ENCODE measurements at places on chromosomes 13 and 19.

DNA sequence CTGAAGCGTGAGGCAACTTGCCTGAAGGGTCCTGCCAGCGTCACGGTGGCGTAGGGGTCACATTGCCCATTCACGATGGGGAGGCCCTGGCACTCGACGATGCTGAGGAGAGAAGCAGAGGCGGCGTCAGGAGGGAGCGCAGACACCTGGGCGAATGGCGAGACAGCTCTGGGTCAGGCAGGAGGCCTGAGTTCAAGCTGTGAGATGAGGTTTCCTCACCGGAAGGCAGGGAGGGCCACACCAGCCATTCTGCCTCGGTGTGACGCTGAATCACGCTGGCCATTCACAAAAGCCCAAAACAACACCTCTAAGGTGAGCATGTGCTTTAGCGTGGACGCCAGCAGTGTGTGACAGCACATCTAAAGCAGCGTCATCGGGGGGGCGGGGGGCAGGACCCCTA lies 54.0 kb upstream of the C13orf46 start:
- DNase-seq: no peak

DNA sequence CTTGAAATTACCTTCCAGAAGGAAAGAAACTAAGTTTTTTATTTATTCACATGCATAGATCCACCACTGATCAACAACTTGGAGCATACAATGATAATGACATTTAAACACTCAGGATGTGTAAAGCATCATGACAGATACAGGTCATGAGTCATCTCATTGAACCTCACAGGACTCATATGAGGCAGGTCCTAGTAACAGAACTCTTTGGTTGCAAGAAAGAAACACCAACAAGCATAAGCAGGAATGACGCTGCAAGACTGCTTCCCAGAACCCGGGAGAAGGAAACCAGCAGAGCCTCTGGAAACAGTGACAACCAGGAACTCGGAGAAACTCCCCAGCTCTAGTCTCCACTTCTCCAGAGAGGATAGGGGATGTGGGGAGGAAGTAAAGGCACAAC lies 60.8 kb upstream of the IPO5 start:
- no peak for DNase-seq

- DNase-seq: peak; percentile 69
Observed at GRCh38 chr19:19540064-19540714, 2.1 kb downstream of the CILP2 start.

- DNase-seq: peak; percentile 32
Observed at GRCh38 chr13:108269601-108270328, at the start of gene TNFSF13B. Gene TNFSF13B, plus strand, starts transcription at chr13:108269718. Its CDS starts 178 bp downstream, at chr13:108269896.

DNA sequence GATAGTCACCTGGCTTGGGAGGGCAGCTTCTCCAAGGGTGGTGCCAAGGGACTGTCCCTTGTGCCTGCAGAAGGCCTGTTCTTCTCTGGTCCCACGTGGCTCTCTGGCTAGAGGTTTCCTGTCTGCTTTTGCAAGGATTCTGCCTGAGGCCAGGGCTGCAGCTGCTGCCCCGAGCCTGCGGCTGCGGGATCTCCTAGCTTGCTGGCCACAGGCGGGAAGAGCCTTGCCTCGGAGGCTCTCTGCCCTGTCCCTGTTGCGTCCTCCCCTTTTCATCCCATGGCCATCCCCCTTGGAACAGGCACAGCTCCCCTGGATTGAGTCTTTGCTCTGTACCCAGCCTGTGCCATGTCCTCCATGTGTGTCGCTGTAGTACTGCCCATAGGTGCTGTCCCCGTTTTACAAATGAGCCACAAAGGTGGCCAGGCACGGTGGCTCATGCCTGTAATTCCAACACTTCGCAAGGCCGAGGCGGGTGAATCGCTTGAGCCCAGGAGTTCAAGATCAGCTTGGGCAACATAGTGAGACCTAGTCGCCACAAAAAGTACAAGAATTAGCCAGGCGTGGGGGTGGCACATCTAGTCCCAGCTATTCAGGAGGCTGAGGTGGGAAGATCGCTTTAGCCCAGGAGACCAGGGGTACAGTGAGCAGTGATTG lies 9.1 kb downstream of the IRF3 start:
- no peak for DNase-seq

DNA sequence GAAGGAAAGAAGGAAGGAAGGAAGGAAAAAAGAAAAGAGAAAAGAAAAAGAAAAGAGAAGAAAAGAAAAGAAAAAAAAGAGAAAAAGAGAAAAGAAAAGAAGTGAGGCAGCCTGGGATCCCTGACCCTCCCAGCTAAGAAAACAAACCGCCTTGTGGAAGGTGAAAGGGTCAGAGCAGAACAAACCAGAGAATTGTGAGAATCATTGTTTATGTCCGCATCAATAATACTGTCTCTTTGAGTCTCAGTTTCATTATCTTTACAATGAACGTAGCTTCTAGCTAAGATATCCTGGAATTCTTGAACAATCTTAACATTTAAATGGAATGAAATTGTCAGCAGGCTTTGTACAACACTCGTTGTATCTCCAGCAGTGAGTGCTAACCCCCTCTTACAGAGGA lies 66.4 kb upstream of the SERP2 start:
- no peak for DNase-seq

DNA sequence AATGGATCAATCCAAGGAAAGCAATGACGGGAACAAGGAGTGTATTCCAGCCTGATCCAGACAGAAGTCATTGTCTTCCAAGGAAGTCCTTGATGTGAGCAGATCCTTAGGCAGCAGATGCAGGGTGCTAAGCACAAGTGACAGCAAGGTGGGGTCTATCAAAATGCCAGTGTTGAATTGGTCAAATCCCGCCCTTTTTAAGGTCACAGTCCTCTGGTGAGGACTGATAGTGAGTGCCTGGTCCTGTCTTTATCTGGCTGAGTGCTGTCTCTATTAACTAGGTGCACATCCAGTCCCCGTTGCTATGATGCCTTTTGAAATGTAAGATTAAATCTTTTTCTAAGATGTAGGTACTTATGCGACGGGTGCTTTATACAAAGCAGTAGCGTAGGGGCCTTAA lies 1.3 kb upstream of the LAMP1 start:
- no peak for DNase-seq

DNA sequence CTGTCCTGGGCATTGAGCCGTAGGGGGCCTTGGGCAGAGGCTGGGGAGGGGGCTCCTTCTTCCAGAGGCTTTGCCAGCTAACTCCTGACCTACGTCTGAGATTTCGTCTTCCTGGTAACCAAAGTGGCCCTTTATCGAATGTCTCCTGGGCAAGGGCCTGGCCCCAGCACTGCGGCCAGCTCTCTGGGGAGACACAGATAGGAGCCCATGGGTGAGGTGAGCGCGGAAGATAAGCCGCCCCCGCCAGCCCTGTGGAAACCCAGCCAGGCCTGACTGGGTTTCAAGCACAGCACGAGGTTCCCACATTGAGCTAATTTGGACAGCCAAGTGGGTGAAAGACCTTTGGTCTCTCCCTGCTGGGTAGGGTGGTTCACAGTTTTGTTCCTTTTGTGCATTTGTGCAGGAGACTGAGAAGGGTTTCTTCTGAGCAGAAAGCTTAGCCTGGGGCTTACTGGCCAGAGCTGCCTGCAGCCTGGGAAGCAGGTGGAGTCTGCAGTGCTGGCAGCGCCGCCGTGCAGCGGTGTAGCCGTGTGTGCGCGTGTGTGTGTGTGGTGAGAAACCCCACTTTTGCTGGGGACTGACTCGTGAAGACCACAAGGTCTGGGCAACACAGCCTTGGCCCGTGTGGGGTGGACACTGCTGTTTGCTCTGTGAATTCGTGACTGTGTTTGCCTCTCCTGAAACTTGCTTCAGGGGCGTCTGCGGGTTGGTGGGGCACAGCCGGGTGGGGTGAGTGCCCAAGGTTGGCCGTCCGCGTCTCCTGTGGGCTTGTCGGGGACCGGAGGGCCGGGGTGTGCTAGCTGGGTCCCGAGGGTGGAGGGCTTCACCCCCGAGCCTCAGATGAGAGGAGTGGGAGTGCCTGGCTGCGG lies 2.5 kb downstream of the BSG start:
- no peak for DNase-seq

DNA sequence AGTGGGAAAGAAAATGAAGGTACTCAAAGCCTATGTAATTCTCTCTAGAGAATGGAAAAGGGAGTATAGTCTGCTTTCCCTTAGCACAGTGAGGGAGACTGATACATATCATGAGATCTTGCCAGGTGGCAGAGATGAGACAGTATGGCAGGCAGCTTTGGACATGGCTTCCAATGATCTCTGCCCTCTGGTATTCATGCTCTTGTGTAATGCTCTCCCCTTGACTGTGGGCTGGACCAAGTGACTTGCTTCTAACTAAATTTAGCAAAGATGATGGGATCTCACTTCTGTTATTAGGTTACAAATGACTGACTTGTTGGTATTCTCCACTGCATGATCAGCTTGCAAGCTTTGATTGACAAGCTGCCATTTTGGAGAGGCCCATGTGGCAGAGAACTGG lies 10.2 kb downstream of the ZNF132 start:
- no peak for DNase-seq
